ENCODE measurements at places on chromosomes 12 and 14. TPM values are rescaled to one million over a fixed set of nuclear protein-coding genes. Genes with fewer than 3 reads are reported as not detected.

Gene WNT1
- 0.34 TPM for total RNA-seq

Gene RASSF8
- total RNA-seq: 51.0 TPM

Gene SPIC
- total RNA-seq: not detected

Gene CLEC1A
- 4.6 TPM for total RNA-seq

Gene HCAR2
- total RNA-seq: 19.2 TPM

Gene KRT6A
- total RNA-seq: 1.4 TPM

Gene KLRB1
- not detected for total RNA-seq

Gene SMCO2
- total RNA-seq: 0.34 TPM

Gene PDE3A
- total RNA-seq: 3.0 TPM

Gene NRXN3
- 6.5 TPM for total RNA-seq

Gene PAX9
- total RNA-seq: 12.6 TPM

Gene SCN8A
- total RNA-seq: not detected

All from upper lobe of left lung (tissue), 6 donors.